Calu3 (cell line): ENCODE measurements at places on chromosomes 13 and 19. TPM values are rescaled to one million over a fixed set of nuclear protein-coding genes. Genes with fewer than 3 reads are reported as not detected.
A peak's percentile ranks its signal among the peaks of the same experiment; 100 is the strongest.

DNA sequence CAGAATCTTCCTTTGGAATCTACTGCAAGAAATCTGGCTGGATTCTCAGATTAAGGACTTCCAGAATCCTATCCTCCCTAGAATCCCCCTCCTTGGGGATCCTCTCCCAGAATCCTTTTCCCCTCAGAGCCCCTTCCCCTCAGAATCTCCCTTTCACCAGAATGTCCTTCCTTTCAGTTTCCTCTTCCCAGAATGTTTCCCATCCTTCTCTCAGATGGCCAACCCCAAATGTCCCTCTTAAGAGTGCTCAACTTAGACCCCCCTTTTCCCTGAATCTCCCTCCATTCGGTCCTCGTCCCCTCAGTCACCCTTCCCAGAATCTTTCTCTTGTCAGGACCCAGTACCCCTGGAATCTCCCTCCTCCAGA is 584 bp upstream of the RPS16 start:
- DNase-seq: no peak
- peaks cover 24% of the 10 kb centered on the region for H3K4me1 ChIP-seq
- H3K27me3 ChIP-seq: peaks cover 9% of the 10 kb centered on the region
- H3K27ac ChIP-seq: peak overlapping the region; percentile 97
- peaks cover 71% of the 10 kb centered on the region for H3K36me3 ChIP-seq

DNA sequence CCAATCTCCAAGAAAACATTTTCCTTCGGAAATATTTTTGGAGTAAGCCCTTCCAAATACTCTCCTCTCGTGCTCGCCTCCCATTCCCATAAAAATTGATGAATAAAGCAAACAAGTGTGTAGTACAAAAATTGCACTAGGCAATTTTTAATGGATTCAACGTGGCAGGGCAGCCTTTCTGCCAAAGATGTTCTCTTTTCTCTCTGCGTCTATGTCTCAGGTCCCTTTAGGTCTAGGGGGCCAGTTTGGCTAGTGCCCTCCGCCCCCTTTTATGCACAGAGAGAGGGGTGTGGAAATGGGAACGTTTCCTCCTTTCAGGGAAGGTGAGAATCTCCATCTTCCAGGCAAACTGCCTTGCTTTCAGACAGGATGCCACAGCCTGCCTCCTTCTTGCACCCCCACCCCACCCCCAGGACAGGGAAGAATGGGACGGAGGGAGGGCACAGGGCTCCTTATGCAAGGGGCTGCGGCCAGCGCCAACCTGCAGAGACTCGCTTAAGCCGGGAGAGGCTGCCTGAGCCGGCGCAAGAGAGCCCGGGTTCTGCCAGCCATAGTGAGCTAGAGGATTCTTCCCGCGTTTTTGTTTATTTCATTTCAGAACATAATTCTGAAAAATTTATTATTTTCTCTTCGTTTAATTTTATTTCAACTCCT is 2.7 kb upstream of the ZIC2 start:
- H3K27ac ChIP-seq: no peak overlapping the region
- H3K4me1 ChIP-seq: no peaks in the 10 kb centered on the region
- no peaks in the 10 kb centered on the region for H3K27me3 ChIP-seq
- peaks cover 4% of the 10 kb centered on the region for H3K36me3 ChIP-seq
- DNase-seq: no peak
- H3K4me3 ChIP-seq: no peak overlapping the region

Gene GDF15
- 56.6 and 80.3 TPM in 2 replicates for total RNA-seq

Gene ZNF444
- 78.6 and 79.1 TPM in 2 replicates for total RNA-seq

Gene CILP2
- 1.3 and 1.7 TPM in 2 replicates for total RNA-seq

DNA sequence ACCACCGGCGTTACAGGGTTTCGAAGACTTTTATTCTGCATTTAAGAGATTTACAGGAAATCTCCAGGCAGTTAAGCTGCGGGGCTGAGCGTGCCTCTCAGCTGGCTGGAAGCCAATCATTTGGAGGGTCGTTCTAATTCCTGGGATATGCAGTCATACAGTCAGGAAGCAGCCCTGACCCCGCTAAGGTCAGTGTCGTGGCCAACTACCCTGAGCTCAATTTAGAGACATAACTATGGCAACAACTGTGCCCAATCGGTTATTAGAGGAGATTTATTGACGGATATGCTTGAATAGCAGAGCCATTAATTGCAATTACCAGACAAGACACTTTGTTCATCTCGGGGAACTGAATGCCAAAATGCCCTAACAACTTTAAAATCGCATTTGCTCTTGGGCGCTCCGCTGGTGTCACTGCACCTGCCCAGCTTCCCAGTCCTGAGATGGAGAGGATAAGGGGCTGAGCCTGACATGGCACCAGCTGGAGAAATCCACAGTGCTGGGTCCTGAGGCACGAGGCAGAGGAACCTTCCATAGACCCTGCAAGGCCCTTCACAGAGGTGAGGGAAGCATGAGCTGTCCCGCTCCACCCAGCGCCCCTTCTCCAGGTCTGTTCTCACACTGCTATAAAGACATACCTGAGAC is 15.1 kb upstream of the ZNF507 start:
- DNase-seq: no peak
- H3K36me3 ChIP-seq: no peaks in the 10 kb centered on the region
- no peak overlapping the region for H3K27ac ChIP-seq
- no peak overlapping the region for H3K4me3 ChIP-seq
- H3K27me3 ChIP-seq: peaks cover 70% of the 10 kb centered on the region

- no peaks in the 10 kb centered on the region for H3K27me3 ChIP-seq
- DNase-seq: no peak
- H3K4me1 ChIP-seq: no peaks in the 10 kb centered on the region
- H3K36me3 ChIP-seq: no peaks in the 10 kb centered on the region
- no peak overlapping the region for H3K27ac ChIP-seq
- no peak overlapping the region for H3K4me3 ChIP-seq
These were observed 75.1 kb downstream of the SLC15A1 start for GRCh38 chr13:98677398-98677797.

GRCh38 chr13:29411481-29411880 is 184.0 kb downstream of the SLC7A1 start:
- no peak for DNase-seq
- H3K36me3 ChIP-seq: no peaks in the 10 kb centered on the region
- no peaks in the 10 kb centered on the region for H3K4me1 ChIP-seq
- no peak overlapping the region for H3K27ac ChIP-seq
- H3K27me3 ChIP-seq: no peaks in the 10 kb centered on the region
